ENCODE measurements at places on chromosomes 7 and 10. TPM values are rescaled to one million over a fixed set of nuclear protein-coding genes. Genes with fewer than 3 reads are reported as not detected.

KLLN gene
- polyA plus RNA-seq = 0.09 TPM

MMP21 gene
- not detected for polyA plus RNA-seq

MIOS gene
- polyA plus RNA-seq = 46.7 TPM

HSPA12A gene
- polyA plus RNA-seq = 2.2 TPM

CH25H gene
- polyA plus RNA-seq = 1.1 TPM

TMEM120A gene
- 37.2 TPM for polyA plus RNA-seq

SPDYE8 gene
- polyA plus RNA-seq = 0.25 TPM

SEMA3A gene
- not detected for polyA plus RNA-seq

CALY gene
- not detected for polyA plus RNA-seq

ITPRID1 gene
- polyA plus RNA-seq = not detected

CLCN1 gene
- not detected for polyA plus RNA-seq

PCDH15 gene
- not detected for polyA plus RNA-seq

TRIM73 gene
- 0.09 TPM for polyA plus RNA-seq

PTF1A gene
- polyA plus RNA-seq = not detected

CAV1 gene
- 0.73 TPM for polyA plus RNA-seq

GJD4 gene
- polyA plus RNA-seq = not detected

Measured in naive B cell (primary cell).